Activated CD8-positive, alpha-beta memory T cell treated with anti-CD3 and anti-CD28 coated beads for 48 hours (primary cell): ENCODE measurements at places on chromosomes 4 and X.

- DNase-seq: no peak
These were observed 127.5 kb downstream of the PAPSS1 start for GRCh38 chr4:107592519-107592918.

- DNase-seq: no peak
These were observed 193.0 kb upstream of the C1QTNF7 start for GRCh38 chr4:15234856-15235126.

DNA sequence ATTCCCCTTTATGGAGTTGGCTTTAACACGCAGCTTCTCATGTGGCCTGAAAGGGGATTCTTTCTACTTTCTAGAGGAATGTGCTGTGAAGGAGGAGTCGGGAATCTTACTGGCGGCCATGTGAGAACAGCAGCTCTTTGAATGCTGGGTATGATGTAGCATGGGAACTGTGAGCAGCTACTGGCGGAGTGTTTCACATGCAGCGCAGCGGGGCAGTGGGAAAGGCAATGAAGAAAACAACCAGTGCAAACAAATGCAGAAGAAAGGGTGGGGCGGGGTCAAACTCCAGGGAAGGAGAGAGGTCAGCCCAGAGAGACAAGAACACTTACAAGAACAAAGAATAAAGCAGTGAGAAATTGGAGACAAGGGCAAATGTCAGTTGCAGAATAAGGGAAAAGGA is 363.8 kb upstream of the FTHL17 start:
- no peak for DNase-seq

- DNase-seq: no peak
These were observed 26.2 kb downstream of the JADE1 start for GRCh38 chr4:128835498-128836222.

DNA sequence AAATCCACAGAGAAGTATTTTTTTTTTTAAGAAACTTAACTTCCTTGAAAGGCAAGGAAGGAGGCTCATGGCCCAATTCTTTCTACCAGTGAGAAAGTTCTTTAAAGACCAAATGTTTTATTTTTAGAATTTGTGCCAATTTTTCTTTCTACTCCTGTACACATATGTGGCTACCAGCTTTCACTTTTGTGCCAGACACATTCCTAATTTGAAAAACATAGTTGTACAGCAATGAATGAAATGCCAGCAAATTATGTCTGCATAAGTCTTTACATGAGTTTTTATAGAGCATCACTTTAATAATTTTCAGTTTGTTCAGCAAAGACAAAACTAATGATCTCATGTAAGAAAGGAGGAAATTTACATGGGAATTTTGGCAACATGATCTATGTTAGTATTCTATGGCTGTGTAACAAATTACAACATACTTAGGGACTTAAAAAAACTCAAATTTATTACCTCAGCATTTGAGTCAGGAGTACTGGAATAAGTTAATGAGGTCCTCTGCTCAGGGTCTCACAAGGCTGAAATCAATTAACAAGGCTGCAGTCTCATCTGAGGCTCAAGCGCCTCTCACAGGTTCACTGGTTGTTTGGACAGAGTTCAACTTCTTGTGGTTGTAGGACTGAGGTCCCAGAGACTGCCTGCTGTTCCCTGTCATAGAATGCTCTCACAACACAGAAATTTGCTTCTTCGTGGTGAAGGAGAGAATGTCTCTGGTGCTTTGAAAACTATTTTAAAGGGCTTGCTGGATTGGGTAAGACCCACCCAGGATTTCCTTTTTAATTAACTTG is 678.2 kb upstream of the FAM241A start:
- no peak for DNase-seq

DNA sequence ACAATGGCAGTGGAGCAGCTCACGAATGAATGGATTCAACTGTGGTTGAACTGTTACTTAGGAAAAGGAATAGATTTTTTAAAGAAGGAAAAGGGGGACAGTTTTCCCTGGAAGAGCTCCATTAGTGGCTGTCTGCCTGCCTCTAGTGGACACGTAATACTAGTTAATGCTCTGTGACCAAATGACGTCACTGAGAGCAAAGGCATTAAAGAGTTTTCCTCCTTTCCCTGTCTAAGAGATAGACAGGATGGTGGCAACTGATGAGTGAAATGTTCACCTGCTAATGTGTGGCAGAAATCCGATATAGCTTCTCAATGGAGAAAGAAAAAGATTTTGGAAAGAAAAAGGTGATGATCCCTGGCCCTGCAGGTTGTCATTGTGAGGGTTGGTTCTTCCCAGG is 52.3 kb upstream of the SCML1 start:
- DNase-seq: no peak

- DNase-seq: no peak
These were observed 25.4 kb upstream of the ACSL1 start for GRCh38 chr4:184851200-184851541.

GRCh38 chr4:78058591-78059523 is 1.7 kb downstream of the FRAS1 start:
- DNase-seq: no peak

DNA sequence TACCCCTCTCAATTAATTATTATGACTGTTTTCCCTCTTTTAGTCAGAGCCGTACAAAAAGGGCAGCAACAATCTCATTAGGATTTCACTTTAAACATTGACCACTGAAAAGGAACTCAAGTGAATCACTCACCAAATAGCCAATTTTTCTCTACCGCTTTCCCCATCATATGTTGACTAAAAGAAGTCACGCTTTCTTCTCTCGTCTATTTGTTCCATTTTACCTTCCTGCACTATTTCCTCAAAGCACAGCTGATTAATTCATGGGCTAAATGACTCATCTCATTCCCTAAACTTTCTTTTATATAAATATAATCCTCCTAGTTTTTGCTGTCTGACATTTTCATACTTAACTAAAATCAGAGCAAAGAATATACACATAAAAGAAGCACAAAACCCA is 8.2 kb downstream of the MID1 start:
- no peak for DNase-seq

DNA sequence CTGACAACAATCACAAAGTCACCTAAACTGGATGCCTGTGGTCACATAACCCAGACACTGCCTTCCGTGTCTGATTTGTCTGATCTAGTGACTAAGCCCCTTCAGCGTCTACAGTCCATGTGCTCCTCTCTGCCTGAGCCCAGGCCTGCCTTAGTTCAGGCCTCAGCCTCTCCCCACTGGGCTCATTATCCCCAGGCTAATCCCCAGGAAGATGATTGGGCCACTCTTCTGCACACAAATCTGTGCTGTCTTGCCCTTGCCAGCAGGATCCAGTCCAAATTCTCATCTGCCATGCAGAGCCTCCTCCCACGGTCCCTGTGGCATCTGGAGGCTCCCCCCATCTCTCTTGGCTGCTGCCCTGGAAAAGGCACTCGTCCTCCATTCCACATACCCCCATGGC is 96.5 kb downstream of the SLC2A9 start:
- DNase-seq: no peak

GRCh38 chr4:142960126-142960525 is 114.0 kb upstream of the INPP4B start:
- no peak for DNase-seq

DNA sequence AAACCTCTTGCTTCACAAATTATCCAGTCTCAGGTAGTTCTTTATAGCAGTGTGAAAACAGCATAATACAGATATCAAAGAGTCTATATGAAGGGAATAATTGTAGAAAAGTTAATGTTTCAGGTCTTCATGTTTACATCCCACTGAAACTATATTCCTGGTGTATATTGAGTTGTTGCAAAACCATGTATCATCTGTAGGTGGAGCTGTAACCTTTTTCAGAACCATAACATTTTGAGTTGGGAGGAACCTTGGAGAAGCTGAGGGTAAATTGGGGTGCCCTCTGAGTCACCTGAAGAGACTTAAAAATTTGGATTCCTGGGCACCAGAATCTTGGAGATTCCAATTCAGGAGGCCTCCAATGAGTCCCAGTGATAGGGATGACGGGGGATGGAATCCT is 51.9 kb upstream of the TAPT1 start:
- DNase-seq: no peak

- DNase-seq: no peak
These were observed 14.7 kb downstream of the UNC5C start for GRCh38 chr4:95534032-95534431.

DNA sequence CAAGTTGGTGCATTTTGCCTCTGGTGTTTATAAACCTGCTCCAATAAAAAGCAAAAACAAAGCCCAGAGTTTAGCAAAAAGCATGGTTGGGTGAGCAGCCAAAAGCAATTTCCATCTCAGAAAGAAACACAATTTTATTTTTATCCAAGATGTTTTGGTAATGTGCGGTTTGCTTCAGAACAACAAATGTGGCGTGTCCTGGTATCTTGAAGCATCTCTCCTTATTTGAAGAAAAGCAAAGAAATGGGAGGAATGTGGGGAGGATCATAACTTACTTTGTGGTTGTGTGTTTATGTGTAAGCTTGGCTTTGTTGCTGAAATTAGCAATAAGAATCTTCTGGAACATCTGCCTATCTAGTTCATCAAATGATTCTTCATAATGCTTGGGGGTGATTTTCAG is 88.3 kb upstream of the DDX3X start:
- DNase-seq: no peak

GRCh38 chrX:28058901-28059300 is 77.7 kb upstream of the DCAF8L1 start:
- DNase-seq: no peak

DNA sequence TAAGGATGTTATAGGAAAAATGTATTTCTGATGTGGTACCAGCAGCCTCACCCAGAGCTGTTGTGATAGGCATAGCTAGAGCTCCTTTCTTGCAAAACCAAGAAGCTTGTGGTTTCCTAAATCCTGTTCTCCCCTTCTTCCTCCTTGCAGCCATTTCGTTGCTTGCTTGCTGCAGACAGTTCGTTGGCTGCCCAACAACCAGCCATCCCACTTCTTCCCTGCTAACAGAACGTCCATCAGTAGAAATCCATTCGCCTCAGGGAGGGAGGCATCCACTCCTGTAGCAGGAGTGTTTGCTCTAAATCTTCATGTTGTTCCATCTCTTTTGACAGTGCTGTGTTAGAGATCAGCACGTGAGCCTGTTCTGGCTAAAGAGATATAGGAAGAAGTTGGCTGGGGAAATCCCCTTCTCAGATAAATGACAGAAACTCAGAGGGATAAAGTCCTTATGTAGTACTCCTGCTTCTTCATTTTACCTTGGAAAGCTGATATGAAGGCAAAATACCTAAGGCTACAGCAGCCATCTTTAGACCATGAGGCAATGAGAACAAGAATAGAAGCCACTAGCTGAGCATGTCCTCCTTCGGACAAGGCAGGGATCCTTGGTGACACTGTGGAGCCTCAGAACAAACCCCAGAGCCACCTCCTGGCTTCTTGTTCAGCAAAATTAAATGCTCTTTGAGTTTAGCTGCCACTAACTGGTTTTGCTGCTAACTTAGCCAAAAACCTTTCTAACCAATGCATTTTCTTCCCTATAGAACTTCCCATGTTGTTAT is 68.4 kb upstream of the RELL1 start:
- DNase-seq: no peak

- no peak for DNase-seq
These were observed 8.8 kb downstream of the MANBA start for GRCh38 chr4:102751941-102752340.

- DNase-seq: no peak
These were observed 31.5 kb downstream of the PRPS1 start for GRCh38 chrX:107659768-107660167.

- DNase-seq: no peak
These were observed 479 bp downstream of the BRCC3 start for GRCh38 chrX:155071694-155072280.

GRCh38 chr4:15035159-15035558 is 32.9 kb downstream of the CPEB2 start:
- DNase-seq: no peak

- no peak for DNase-seq
These were observed 21.2 kb downstream of the HERC3 start for GRCh38 chr4:88613417-88613875.

- DNase-seq: no peak
These were observed 38.7 kb upstream of the NDST4 start for GRCh38 chr4:115152081-115152480.

- no peak for DNase-seq
These were observed 209.2 kb upstream of the FAT4 start for GRCh38 chr4:125105561-125105960.

DNA sequence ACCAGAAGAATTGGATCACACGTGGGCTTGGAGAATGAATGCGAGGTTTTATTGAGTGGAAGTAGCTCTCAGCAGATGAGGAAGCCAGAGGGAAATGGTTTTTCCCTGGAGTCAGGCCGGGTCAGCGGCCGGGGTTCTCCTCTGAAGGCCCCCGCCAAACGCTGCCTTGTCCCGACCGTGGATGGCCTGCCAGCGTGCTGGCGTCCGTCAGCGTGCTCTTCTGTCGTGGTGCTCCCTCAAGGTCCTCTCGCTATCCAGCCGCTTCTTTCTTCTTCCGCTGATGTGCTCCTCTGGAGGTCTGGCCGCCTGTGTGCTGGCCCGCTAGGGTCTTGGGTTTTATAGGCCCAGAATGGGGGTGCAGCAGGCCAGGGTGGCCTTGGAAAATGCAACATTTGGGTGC is 632.2 kb downstream of the TRAM1L1 start:
- DNase-seq: no peak

GRCh38 chrX:100264200-100264599 is 145.9 kb downstream of the PCDH19 start:
- no peak for DNase-seq

- no peak for DNase-seq
These were observed 7.0 kb downstream of the PRSS12 start for GRCh38 chr4:118345813-118346212.

DNA sequence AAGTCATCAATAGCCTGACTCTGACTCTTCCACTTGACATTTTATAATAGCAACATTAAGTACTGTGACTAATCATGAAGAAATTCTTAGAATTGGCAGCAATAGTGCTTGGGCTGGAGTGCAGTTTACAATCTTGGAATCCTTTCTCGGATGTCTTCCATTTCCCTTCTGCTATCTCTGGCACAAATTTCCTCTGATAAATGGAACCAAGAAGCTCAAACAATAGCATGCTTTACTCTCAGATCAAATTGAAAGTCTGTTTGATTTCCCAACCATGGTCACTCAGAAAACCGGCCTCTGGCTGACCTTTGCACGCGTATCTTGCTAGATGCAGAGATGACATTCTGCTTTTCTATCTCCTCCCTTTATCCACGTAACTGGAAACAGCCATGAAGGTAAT is 99.0 kb upstream of the SPANXC start:
- DNase-seq: no peak

DNA sequence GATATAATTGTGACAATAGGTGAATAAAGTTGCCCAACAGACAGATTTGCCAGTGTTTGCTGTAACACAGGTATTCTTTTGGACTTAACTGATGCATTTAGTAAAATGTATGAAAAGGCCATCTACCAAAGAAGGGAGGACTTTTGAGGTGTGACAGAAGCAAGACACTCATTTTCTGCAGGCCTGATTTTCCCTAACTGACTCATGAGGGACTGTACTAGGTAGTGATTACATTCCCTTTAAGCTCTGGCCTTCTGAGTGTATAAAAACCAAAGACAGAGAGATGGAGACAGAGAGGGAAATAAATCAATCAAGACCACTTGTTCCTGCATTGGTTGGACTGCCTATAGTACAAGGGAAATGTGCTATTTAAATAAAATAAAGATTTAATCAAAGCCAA is 150.8 kb upstream of the GALNT7 start:
- DNase-seq: no peak
